ENCODE measurements at places on chromosomes 7 and 10. TPM values are rescaled to one million over a fixed set of nuclear protein-coding genes. Genes with fewer than 3 reads are reported as not detected.

- DNase-seq, result no peak
These were observed 54.0 kb downstream of the GSDME start for GRCh38 chr7:24703296-24703695.

DNA sequence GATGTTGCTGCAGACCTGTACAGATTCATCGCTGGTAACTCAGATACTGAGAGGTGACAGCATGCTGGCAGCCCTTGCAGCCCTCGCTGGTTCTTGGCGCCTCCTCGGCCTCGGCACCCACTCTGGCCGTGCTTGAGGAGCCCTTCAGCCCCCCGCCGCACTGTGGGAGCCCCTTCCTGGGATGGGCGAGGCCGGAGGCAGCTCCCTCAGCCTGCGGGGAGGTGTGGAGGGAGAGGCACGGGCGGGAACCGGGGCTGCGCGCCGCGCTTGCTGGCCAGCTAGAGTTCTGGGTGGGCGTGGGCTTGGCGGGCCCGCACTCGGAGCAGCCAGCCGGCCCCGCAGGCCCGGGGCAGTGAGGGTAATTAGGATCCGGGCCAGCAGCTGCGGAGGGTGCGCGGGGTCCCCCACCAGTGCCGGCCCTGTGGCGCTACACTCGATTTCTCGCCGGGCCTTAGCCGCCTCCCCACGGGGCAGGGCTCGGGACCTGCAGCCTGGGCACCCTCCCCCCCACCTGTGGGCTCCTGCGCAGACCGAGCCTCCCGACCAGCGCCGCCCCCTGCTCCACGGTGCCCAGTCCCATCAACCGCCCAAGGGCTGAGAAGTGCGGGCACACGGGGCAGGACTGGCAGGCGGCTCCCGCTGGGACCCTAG, 12.2 kb upstream of the GTPBP10 start:
- peak; percentile 77 for DNase-seq

GRCh38 chr7:127885843-127886242, 145.4 kb downstream of the LRRC4 start:
- no peak for DNase-seq

The ITPRIP gene
- polyA plus RNA-seq, result 19.7 TPM

The EPHB6 gene
- 29.3 TPM for polyA plus RNA-seq

The PAX4 gene
- polyA plus RNA-seq, result not detected

Measured in left lung (tissue), 14 donors.